ENCODE measurements at places on chromosomes 1 and 21.
A peak's percentile ranks its signal among the peaks of the same experiment; 100 is the strongest.

- DNase-seq, result no peak
These were observed 37.9 kb downstream of the CDK18 start for GRCh38 chr1:205542367-205542766.

DNA sequence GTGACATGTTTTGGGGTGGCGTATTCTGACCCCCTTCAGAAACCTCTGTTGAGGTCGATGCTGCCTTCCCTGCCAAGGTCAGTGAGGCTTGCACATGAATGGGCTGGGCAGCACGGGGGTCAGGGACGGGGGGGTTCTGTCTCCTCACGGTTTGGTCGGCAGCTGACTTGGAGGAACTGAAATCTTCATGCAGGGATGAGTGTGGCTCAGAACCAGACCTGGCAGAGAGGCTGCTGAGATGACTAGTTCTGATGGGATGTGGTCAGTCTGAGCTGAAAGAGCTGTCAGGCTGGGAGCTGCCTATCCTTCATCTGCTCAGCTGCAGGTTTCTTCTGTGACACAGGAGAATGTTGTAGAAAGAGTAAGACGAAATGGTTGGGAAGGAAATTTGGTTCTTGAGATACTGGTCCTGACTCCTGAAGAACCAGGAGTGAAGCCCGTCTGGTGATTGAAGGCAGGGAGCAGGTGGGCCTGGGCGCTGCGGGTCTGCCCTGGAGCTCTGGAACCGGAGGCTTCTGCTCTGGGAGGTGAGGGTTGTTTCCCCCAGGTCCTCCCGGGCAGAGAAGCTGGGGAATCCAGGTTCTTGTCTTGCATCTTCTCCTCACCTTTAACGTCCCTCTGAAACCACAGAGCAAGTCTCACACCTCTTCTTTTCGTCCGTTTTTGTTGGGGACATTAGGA is 3.3 kb downstream of the SLX9 start:
- DNase-seq, result peak; percentile 59

DNA sequence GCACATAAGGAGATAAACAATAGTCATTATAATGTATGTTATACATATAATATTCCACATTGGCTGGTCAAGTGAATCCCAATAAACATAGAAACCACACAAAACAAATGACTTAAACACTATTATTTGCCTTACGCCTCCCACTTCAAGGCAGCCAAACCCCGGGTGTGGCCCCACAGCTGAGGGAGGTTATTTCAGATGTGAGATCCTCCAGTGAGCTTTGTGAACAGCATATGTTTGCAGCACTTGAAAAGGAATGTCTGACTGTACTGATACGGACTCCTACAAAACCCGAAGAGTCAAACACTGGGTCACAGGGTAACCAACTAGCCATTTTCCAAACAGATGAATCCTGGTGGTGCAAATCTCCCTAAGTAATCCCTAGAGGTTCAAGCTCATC is 27.1 kb upstream of the DISP1 start:
- no peak for DNase-seq

- DNase-seq, result no peak
These were observed 6.4 kb upstream of the PRSS38 start for GRCh38 chr1:227809026-227809425.

DNA sequence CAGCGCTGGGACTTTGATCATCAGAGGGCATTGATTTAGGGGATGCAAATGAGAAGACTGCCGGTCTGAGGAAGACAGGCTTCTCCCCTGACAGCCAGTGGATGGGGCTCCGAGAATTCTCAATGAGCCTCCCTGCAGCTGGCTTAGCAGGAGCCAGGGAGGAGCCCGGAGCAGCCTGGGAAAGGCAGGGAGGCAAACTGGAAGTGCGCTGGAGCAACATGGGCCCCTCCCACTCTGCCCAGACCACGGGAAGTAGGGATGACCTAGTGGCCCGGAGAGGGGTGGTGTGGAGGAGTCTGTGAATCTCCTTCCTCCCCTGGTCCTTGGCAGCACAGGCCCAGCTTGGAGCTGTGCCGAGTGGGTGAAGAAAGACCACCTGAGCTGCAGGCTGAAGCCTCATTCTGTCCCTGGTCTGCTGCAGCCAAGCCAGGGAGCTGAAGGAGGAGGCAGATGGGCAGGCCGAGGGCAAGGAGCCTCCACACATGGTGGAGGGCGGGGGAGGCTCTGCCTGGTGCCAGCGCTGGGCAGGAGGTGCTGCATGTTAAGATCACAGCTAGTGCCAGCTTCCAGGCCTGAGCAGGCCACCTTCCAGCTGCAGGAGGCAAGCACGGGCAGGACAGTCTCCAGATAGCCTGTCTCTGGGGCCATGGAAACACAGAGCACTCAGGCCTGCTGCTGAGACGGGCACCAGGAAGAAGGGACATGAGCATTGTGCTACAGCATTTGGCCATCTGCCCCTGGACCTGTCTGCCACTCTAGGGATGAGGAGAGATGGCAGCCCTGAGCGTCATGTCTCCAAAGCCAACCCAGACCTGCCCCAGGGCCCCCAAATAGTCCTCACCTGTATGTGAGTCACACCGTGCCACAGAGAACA is 12.2 kb upstream of the CLSTN1 start:
- DNase-seq, result no peak

DNA sequence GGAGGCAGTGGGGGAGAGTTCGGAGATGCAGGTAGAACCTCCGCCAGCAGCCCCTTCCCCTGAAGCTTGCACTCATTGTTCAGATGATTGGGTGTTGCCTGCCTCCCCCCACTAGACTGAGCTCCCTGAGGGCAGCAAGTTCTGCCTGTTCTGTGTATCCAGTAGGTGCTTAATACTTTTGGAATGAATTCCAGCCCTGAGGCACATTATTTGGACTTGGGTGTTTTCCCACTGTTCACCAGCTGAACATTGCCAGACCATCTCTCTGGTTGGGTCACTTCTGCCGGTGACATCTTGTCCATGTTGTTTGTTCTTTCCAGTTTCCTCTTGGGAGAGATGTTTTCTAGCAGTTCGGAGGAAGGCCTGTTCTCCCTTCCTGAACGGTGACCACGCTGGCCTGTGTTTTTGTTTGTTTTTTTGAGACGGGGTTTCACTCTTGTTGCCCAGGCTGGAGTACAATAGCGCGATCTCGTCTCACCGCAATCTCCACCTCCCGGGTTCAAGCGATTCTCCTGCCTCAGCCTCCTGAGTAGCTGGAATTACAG is 48.7 kb downstream of the SPSB1 start:
- DNase-seq, result no peak

GRCh38 chr1:41009466-41009865 is 12.1 kb downstream of the SLFNL1 start:
- DNase-seq, result no peak

- DNase-seq, result no peak
These were observed 3.9 kb downstream of the HES4 start for GRCh38 chr1:995665-996633.

GRCh38 chr1:44294588-44295007 is 60.5 kb downstream of the ERI3 start:
- no peak for DNase-seq

DNA sequence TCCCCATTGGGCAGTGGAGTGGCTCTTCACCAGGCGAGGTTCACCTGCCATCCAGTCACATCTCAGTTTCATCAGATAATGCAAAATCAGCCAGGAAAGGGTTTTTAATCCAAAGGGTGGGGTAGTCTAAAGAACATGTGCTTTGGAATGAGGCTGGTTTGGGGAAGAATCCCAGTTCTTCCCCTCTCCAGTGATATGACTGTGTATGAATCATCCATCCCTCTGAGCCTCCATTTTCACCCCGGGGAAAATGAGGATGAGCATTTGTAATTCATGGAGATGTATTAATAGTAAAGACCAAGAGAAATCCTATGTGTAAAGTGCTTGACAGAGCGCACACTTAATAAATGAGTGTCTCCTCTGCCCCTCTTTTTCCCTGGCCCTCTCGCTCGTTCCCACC is 215.1 kb upstream of the FGGY start:
- no peak for DNase-seq

- DNase-seq, result no peak
These were observed 29.9 kb downstream of the KRTAP10-1 start for GRCh38 chr21:44510109-44510507.

DNA sequence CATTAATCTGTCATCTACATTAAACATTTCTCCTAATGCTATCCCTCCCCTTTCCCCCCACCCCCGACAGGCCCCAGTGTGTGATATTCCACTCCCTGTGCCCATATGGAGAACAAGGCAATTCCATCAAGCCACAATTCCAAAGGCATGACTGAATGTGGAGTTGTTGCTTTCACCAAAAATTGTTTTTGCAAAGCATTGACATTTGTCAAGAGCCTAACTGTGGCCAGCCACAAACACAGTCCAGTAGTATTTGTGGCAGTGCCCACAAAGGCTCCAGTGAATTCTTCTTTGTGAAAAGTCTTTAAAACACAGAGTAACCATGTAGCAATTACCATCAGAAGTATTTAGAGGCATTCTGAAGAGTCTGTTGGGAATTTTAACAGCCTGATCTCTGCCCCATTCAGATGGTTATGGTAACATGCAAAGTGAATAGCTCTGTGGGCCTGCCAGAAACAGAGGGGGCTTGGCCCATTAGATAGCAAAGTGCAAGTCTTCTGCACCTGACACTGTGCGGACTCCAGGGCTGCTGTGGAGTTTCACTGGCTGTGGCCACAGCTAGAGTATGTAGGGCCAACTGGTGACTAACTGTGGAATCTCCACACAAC is 11.6 kb upstream of the LRRC53 start:
- DNase-seq, result no peak

DNA sequence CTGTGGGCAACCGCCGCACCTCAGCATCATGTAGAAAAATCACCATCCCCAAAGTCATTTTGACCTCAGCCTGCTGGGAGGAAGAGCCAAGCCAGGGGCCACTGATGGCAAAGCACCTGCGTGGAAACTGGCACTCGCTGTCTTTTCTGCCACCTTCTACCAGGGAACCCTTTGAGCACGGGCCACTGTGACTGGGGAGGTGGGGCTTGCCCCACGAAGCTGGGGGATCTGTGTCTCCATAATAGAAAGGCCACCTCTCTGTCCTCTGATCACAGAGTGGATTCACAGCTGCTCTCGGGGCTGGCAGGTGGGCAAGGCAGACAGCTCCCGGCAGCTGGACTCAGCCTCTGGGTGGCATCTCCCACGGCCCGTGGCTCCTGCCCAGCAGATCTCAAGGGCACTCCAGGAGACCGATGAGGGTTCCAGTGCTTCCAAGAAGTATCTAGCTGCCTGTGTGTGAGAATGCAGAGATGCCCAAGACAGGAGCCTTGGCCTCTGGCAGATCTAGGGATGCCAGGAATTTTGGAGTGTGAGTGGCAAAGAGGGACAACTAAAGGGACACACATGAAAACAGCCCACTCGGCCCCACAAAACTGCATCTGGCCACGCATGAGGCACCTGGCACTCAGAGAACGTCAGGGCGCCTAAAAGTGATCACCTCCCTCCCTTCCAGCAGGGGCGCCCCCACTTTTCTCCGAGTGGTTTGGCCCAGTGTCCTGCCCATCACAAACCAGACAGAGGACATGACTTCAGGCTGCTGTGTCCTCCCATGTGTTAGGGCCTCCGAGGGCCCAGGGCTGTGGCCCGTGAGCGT is 102.6 kb downstream of the PDE9A start:
- DNase-seq, result no peak

DNA sequence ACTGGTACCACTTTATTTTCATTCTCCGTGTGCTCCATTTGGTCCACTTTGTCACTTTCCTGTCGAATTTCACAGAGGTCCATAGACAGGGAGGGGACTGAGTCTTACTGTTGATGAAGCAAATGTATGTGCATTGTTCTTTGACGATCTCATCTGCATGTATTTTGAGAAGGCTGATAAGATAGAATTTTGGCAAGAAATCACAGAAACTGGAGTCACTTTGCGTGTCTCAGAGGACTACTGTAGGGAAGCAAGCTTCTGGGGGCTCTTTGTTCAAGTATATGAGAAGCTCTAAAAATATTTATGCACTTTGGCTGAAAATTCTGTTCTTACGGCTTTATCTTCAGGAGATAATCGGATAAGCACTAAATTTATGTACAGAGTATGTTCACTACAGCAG is 78.1 kb downstream of the PCBP3 start:
- DNase-seq, result no peak

- DNase-seq, result no peak
These were observed 12.5 kb downstream of the RIMS3 start for GRCh38 chr1:40652979-40653378.

- DNase-seq, result peak; percentile 99
These were observed 5.8 kb downstream of the IFI16 start for GRCh38 chr1:159015440-159015909.

GRCh38 chr21:28734522-28735175 is 258.0 kb downstream of the LTN1 start:
- no peak for DNase-seq

DNA sequence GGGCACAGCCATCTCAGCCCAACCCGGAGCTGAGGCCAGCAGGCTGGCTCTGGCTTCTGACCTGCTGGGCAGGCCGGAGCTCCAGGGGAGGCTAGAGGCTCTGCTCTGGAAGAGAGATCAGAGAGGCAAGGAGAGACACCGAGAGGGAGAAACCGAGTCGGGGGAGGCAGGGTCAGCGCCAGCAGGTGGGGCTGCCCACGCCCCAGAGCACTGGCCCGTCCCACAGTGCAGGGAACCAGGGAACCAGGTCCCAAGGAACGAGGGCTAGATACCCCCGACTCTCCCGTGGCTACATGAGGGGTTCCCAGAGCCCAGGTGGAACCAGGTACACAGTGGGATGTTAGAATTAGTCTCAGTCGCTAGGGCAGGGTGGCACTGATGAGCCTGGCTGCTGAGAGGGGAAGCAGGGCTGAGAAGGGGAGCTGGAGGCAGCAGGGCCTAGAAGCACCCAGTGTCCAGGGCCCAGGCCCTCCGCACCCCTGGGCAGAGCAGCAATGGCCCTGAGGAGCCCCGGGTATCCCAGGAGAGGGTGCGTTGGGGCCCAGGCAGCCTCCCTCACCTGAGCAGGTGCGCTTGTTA is 2.1 kb downstream of the MASP2 start:
- no peak for DNase-seq

DNA sequence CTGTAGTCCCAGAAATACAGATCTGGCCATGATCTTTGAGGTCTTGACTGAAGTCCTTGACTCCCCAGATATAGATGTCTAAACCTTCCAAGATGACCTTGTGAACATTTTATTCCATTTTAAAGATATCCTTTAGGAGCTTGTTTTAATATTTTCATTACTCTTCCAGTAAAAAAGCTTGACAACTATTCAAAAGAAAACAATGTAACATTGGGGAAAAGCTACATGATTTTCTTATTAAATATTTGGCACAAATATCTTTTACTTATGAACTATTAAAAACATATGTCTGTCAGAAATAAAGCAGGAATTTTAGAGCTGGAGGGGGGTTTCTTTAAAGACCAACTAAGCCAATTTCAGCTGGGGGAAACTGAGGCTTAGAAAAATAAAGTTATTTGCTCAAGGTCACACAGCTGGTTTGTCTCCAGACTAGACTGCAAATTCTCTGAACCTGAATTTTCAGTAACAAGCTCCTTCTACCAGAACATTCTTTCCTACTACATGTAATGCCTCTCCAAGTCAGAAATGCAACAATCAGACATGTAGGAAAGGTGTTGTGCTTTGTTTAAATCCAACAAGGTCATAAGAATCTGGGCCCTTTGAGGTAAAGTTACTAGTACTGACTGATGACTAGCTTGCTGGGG is 67.0 kb upstream of the PTCH2 start:
- DNase-seq, result no peak

- peak; percentile 12 for DNase-seq
These were observed 711 bp downstream of the GADD45A start for GRCh38 chr1:67685558-67686266.

GRCh38 chr1:5151511-5151910 is 497.1 kb downstream of the AJAP1 start:
- DNase-seq, result no peak
